ENCODE measurements at places on chromosomes 5 and 9.

DNA sequence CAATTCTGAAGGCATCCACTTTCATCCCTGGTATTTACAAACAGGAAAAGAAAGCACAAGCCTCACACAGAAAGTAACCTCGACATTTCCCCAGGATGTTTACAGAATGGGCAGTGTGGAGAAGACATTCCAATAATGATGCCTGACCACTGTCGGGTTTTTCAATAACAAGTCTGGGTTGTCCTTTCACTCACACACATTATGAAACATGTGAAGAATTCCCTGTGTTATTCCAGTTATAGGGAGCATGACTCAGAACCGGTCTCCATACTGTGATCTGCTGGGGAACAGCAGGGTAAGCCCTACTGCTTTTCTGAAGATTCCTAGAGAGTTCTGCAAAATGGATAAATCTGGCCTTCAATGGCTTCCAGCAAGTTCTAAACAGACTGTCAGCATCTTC is 155.3 kb downstream of the ADAMTS12 start:
- DNase-seq: no peak

DNA sequence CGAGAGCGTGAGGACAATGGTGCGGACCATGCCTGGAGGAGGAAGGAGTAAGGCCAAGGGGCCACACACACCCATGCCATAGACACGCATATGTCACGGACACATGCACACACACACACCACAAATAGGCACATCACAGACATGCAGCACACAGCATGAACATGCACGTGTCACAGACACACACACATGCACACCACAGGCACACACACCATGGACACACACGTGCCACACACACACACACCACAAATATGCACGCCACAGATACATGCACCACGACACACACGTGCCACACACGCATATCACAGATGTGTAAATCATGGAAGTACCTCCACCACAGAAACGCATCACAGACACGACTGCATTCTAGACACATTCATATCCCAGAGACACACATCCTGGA is 16.7 kb downstream of the TERT start:
- no peak for DNase-seq

DNA sequence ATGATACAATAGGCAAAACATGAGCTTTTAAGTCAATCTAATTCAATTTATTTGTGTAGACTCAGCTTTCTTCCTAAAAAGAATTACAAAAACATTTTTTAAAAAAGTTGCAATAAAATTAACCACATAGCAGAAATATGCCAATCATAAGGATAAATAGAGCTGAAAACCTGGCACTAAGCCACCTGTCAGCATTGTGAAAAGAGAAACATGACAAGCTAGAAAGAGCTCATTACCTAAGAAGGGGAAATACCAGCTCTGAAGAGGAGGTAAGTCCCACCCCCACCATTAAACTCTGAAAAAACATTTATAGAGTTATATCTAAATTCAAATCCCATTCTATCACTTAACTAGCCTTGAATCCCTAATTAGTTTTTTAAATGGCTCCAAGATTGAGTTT is 372.9 kb downstream of the OSTF1 start:
- DNase-seq: no peak

DNA sequence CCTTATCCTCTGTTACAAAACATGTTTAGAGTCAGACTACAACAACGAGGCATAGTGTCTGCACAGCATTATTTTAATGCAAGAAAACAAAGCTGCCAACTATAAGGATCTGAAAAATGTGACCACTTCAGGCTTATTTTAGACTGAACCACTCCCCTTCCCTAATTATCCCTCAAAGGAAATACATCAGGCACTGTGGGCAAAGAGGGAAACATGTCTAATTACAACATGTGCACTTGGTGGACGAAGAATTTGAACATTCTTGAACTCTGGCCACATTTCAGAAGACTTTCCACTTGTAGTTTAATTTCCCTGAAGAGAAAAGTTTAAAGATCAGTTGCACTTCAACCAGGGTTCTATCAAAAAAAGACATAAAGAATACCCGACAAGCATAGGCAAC is 3.8 kb downstream of the MTMR12 start:
- no peak for DNase-seq

DNA sequence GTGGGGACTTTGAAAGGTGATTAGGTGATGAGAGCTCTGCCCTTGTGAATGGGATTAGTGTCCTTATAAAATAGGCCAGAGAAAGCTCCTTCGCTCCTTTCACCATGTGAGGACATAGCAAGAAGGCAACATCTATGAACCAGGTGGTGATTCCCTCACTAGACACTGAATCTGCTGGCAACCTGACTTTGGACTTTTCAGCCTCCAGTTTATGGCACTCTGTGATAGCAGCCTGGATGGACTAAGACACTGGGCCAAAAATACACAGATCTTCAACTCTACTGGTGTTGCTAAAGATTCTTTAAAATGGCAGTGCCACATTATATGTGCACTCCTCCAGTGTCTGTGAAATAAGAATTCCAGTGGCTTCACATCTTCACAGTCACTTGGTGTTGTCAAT is 41.2 kb upstream of the COL15A1 start:
- DNase-seq: no peak

DNA sequence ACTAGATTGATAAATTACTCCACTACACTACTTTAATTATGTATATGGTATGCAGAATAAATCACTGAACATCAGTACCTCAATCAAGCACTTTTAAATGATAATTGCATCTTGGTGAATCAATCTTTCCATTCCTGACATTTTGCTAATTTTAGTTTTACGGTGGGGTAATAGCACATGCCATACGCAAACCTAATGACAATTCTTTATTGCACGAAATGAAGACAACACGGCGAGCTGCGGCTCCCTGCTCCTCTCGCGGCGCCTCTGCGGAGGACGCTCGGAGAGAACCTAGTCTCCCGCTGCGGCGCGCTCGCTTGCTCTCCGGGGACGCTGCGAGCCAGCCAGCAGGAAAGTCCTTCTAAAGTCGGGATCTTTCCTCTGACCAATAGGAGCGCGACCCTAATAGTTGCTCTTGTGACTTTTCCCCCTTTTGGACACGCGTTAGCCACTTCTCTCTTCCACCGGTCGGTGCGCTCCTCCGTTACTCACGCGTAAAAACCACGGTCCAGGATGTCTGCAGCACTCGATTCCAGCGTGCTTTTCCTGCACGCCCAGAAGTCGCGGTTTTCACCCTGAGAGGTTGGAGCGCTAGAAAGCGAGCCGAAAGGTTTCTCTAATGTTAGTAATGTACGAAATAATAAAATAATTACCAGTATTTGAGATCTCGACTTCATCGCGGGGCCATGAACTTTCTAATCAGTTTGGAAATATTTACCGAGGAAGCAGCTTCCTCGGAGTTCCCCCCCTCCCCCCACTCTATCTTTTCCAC is 1.0 kb upstream of the MEF2C start:
- no peak for DNase-seq

- no peak for DNase-seq
These were observed 18.9 kb upstream of the GHR start for GRCh38 chr5:42404366-42404765.

- DNase-seq: no peak
These were observed 79.0 kb downstream of the ZNF462 start for GRCh38 chr9:106941916-106942315.

GRCh38 chr5:9362600-9362999 is 183.3 kb downstream of the SEMA5A start:
- DNase-seq: no peak

- no peak for DNase-seq
These were observed 152.8 kb downstream of the PAX5 start for GRCh38 chr9:36881316-36881715.

GRCh38 chr5:8033261-8033660 is 164.3 kb downstream of the MTRR start:
- no peak for DNase-seq

DNA sequence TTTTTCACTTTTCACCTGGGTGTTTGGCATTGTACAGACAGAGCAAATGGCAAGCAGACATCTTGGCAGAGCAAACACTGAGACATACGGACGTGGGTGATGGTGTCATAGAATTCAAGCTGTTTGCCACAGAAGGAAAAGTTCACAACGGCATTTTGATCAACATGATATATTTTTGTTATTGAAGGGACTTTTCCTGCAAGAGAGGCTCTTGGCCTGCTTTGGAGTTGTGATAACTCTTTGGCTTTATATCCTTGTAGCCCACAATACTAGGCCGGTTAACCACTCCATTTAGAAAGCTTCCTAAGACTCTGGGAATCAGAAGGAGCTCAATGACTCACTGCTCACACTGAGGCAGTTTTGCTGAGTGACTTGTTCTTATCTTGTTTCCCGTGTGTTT is 1038.3 kb downstream of the TLE1 start:
- no peak for DNase-seq

DNA sequence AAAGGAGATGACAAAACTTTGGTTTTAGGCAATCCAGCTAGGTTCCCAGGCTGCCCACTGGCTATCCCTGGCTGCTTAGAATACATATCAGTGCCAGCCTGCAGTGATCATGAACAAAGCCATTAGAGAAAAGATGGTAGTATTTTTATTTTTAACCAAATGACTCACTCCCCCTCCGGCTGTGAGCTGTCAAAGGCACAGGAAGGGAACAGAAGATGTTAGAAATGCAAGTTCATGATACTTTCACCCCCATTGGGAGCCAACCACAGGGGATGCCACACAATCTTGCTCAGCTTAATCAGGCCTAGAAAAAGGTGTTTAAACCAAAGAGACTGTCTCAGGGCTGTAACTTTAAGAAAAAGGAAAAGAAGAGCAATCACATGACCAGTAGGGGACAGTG is 70.3 kb upstream of the ASTN2 start:
- DNase-seq: no peak

DNA sequence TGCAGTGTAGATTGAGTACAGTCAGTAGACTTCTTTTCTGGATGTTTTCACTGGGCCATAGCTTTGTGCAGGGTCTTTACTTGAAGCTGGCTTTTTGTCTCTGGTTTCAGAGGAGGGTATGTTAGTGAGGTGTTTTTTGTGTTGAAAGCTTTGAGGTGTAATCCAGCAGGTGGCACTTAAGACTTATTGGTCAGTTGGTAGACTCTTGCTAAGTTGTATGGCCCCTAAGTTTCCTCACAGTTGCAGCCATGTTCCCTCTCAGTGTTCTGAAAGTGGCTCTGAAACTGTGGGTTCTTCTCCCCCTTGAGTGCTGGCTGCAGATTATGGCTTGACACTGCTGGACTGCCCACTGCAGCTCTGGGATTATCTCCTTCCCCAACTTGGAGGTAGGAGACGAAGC is 55.7 kb upstream of the SLC44A1 start:
- no peak for DNase-seq

GRCh38 chr9:20760246-20760891 is 76.3 kb downstream of the FOCAD start:
- DNase-seq: no peak

DNA sequence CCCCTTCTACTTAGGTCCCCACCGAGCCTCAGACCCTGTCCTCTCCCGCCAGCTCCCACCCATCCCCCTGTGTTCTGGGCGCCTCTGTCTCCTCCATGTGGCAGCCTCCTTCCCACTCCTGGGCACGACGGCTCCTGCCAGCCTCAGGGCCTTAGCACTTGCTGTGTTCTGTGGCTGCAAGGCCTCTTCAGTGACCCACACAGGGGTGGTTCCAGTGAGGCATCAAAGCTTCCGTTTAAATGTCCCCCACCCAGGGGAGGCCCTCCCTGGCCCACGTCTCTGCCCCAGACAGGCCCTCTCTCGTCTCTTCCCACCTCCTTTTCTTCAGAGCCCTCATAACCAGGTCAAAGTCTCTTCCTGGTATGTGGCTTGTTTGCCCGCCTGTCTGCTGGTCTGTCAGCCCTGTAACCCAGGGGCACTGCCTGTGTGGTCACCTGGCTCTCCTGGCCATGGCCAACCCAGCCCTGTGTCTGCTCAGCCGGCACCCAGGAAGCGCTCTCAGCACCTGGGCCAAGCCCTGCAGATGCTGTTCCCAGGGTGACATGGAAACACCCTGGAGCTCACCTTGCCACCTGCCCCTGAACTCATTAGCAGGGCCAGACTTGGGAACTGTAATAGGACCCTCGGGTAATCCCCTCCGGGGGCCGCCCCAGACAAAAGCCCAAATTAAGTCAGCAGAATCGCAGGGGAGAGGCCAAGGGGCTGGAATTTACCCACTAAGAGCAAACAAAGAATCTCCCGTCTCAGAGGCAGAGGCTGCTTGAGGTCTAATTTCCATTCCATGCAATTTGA is 33.7 kb downstream of the LHX3 start:
- DNase-seq: no peak

DNA sequence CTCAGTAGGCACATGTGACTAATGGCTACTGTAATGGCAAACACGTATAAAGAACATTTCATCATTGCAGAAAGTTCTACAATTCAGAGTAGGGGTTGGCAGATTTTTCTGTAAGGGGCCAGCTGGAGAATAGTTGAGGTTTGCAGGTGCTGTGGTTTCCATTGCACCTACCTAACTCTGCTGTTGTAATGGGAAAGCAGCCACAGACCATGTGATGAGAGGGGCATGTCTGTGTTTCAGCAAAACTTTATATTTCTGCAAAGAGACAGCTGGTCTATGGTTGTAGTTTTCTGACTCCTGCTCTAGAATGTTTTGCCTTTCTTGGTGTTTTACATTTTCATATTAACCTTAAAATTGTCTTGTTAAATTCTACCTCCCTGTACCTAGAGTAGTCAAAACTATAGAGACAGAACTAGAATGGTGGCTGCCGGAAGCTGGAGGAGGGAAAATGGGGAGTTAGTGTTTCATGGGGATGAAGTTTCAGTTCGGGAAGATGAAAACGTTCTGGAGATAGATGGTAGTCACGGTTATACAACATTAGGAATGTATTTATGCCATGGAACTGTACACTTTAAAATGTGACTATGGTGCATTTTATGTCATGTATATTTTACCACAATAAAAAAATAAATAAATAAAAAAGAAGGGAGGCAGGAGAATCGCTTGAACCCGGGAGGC is 44.3 kb downstream of the NUP214 start:
- no peak for DNase-seq

DNA sequence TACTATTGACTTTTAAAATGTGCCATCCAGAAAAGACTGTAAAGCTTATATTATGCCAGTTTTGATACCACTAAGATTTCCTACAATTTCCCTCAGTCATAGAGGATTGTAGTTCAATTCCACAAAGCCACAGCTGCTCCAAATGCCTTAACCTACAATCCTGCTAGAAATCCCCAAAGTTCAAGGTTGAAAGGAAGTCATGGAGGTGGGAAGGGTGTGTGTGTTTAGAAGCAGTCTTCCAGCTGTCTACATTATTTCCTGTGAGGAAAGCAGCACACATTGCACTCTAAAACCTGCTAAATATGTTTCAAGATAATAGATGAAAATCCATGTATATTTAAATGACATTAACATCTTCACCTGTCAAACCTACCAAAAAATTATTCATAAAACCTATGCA is 11.8 kb downstream of the EPB41L4A start:
- no peak for DNase-seq

GRCh38 chr9:111740739-111741138 is 54.0 kb downstream of the SHOC1 start:
- DNase-seq: no peak

- no peak for DNase-seq
These were observed 14.7 kb downstream of the CENPK start for GRCh38 chr5:65548281-65548680.

GRCh38 chr9:21016701-21017491 is 14.5 kb downstream of the HACD4 start:
- no peak for DNase-seq

GRCh38 chr5:91840412-91840811 is 457.3 kb upstream of the ARRDC3 start:
- DNase-seq: no peak
